Activated naive CD4-positive, alpha-beta T cell treated with anti-CD3 and anti-CD28 coated beads, Interleukin-2, amount 10 ng/mL, durations not matched to agents 7 days and 5 days (primary cell): ENCODE measurements at places on chromosomes 6 and 20.

DNA sequence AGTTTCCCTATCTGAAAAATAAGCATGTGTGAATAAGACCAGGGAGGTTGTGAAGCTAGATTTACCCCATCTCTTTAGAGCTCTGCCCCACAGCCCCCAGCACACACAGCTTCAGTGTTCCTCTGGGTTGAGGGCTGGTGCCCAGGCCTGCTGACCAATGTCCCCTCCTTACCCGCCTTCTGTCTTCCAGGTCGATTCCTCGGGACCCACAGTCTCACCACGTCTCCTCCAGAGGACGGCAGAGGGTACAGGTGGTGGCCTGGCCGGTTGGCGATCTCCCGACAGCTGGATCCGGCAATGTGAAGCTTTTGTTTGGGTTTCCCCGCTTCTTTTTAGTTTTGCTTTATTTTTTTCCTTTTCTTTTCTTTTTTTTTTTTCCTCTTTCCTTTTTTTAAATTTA lies 42.0 kb downstream of the STK35 start:
- no peak overlapping the region for H3K27ac ChIP-seq

GRCh38 chr6:6614983-6615349 lies 26.4 kb downstream of the LY86 start:
- H3K4me1 ChIP-seq: peaks cover 95% of the 10 kb centered on the region
- peaks cover 57% of the 10 kb centered on the region for H3K36me3 ChIP-seq
- H3K4me3 ChIP-seq: peak overlapping the region; percentile 68

DNA sequence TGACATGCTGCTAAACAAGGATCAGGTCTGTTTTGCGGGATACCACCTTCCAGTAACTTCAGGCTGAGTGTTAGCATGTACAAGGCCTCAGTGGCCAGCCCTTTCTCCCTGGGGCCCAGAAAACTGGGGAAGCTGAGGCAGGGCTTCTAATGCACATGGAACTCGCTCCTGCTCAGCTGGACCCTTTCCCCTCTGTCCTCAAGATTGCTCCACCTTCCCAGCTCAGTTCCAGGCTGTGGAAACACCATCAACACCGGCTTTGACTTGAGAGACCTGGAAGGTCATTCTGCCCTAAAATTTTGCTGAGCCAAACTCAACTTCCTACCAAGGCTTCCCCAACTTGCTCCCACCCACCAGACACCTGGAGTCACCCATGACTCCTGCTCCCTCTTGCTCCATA lies 4.2 kb upstream of the BLCAP start:
- H3K4me1 ChIP-seq: peaks cover 18% of the 10 kb centered on the region
- H3K36me3 ChIP-seq: no peaks in the 10 kb centered on the region
- no peak overlapping the region for H3K27ac ChIP-seq
- peaks cover 6% of the 10 kb centered on the region for H3K27me3 ChIP-seq

DNA sequence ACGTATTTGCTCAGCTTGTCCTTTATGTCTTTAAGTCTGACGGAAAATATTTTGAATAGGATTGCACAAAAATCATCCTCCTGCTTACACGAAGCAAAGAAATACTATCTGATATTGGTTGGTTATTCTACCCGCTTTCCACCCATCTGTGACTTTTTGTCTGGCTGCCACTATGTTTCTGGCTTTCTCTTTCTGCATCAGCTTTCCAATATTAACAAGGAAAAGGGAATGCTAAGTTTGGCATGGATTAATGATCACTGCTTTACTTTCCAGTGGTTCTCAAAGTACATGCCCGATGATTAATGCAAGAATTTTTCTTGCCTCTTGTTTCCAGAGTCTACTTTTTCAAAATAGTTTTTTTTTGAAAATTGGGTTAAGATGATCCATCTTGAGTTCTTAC lies 57.0 kb downstream of the RNF144B start:
- peaks cover 4% of the 10 kb centered on the region for H3K4me1 ChIP-seq
- no peak overlapping the region for H3K27ac ChIP-seq
- no peak overlapping the region for H3K4me3 ChIP-seq
- no peaks in the 10 kb centered on the region for H3K27me3 ChIP-seq
- no peak for DNase-seq

- no peaks in the 10 kb centered on the region for H3K27me3 ChIP-seq
- H3K36me3 ChIP-seq: peaks cover 21% of the 10 kb centered on the region
- peaks cover 88% of the 10 kb centered on the region for H3K4me1 ChIP-seq
- H3K4me3 ChIP-seq: no peak overlapping the region
Observed at GRCh38 chr20:41046716-41047115, 18.1 kb downstream of the TOP1 start.

DNA sequence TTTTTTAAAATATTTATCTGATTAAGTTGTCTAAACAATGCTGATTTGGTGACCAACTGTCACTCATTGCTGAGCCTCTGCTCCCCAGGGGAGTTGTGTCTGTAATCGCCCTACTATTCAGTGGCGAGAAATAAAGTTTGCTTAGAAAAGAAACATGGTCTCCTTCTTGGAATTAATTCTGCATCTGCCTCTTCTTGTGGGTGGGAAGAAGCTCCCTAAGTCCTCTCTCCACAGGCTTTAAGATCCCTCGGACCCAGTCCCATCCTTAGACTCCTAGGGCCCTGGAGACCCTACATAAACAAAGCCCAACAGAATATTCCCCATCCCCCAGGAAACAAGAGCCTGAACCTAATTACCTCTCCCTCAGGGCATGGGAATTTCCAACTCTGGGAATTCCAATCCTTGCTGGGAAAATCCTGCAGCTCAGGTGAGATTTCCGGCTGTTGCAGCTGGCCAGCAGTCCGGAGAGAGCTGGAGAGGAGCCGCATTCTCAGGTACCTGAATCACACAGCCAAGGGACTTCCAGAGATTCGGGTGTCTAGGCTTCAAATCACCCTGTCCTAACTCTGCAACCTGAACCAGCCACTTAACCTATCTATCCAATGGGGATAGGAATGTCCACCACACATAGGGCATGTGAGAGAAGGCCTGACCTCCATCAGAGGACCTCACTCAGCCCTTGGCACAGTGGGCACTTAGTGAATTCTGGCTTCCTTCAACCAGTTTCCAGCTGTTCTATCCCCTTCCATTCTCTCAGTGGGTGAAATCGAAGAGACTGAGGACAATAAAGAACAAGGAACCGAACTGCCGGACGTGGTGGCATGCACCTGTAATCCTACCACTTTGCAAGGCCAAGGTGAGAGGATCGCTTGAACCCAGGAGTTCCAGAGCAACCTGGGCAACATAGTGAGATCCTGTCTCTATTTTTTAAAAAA lies 3.1 kb downstream of the TNF start:
- peak overlapping the region; percentile 97 for H3K27ac ChIP-seq
- H3K4me1 ChIP-seq: peaks cover 70% of the 10 kb centered on the region
- peaks cover 4% of the 10 kb centered on the region for H3K27me3 ChIP-seq
- peak overlapping the region; percentile 93 for H3K4me3 ChIP-seq
- DNase-seq: no peak

- H3K36me3 ChIP-seq: peaks cover 4% of the 10 kb centered on the region
- peaks cover 80% of the 10 kb centered on the region for H3K27me3 ChIP-seq
- no peaks in the 10 kb centered on the region for H3K4me1 ChIP-seq
- no peak overlapping the region for H3K27ac ChIP-seq
- H3K4me3 ChIP-seq: no peak overlapping the region
Observed at GRCh38 chr6:166006900-166007301, 160.8 kb downstream of the TBXT start.

- H3K27me3 ChIP-seq: peaks cover 4% of the 10 kb centered on the region
- H3K4me1 ChIP-seq: no peaks in the 10 kb centered on the region
- H3K4me3 ChIP-seq: no peak overlapping the region
Observed at GRCh38 chr6:108001696-108002231, 43.8 kb upstream of the SEC63 start.

- DNase-seq: no peak
- H3K27me3 ChIP-seq: no peaks in the 10 kb centered on the region
- no peaks in the 10 kb centered on the region for H3K36me3 ChIP-seq
- H3K4me1 ChIP-seq: no peaks in the 10 kb centered on the region
- no peak overlapping the region for H3K27ac ChIP-seq
Observed at GRCh38 chr20:15012566-15012965, 675.2 kb upstream of the FLRT3 start.

DNA sequence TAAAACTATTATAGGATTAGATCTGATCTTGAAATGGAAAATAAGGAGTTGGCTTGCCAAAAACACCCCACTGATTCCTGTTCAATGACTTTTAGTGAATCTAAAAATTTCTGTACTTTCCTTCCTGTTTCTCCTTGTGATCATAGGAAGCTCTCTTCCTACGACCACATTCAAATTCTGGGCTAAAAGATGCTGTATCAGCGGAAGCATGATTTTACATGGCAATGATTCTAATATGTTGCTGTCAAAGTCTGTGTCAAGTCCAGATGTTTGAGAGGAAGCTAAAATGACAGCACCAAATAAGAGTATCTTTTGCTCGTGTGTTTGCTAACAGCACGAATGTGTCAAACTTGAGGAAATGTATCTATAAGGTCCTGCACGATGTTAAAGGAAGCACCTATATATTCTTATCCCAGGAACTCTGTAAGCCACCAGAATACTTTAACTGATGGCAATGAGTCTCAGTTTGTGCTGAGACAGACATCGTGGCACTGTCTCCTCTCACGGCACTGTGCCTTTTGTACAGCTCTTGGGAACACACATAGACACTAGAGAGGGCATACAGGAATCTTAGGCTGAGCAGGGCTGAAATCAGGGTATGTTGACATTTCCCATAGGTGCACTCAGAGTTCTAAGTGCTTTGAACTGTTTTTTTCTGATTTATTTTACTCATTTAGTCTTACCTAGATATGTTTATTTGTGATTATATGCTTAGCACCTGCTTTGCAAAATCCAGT lies 24.9 kb upstream of the MAP3K4 start:
- H3K4me3 ChIP-seq: no peak overlapping the region
- H3K27ac ChIP-seq: no peak overlapping the region
- H3K4me1 ChIP-seq: no peaks in the 10 kb centered on the region

DNA sequence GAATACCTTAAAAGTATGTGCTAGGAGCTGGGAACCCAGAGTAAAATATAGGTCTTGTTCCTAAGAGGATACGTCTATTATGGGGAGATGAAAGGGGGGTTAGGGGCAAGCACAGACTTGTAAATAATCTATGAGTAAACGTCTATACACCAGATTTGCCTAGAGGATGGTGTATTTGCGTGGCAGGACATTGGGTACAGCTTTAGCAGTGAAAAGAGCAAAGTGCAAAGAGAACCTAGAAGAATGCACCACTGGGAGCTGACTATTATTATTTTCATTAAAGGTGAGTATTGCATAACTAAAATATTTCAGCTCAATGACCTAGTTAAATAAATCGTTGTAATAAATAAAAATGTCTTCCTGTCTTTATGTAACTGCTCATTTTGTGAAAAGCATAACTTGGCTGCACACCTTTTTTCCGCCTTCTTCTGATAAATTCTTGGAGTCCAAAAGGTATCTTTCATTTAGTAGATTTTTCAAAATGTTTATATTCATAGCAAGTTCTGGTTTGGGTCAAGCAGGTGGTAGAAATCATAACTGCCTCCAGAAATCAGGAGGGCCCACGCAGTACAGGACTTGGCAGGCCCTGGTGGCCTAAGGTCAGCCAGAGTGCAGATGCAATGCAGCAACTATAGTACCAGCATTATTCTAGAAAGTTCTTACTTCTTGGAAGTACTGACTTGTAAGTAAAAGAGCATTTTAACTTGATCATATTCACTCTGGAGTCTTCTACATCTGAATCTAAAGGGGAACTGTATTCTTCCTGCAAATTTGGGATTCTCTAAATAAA lies 357.2 kb downstream of the PLCB1 start:
- no peak for DNase-seq
- H3K36me3 ChIP-seq: no peaks in the 10 kb centered on the region
- H3K27me3 ChIP-seq: no peaks in the 10 kb centered on the region
- no peak overlapping the region for H3K27ac ChIP-seq
- no peaks in the 10 kb centered on the region for H3K4me1 ChIP-seq
- H3K4me3 ChIP-seq: no peak overlapping the region

- peak overlapping the region; percentile 84 for H3K4me3 ChIP-seq
- H3K36me3 ChIP-seq: peaks cover 2% of the 10 kb centered on the region
- peak overlapping the region; percentile 93 for H3K27ac ChIP-seq
- H3K4me1 ChIP-seq: peaks cover 65% of the 10 kb centered on the region
- DNase-seq: peak; percentile 52
- peaks cover 40% of the 10 kb centered on the region for H3K27me3 ChIP-seq
Observed at GRCh38 chr20:17504066-17504897, 26.9 kb downstream of the BFSP1 start.

GRCh38 chr20:48673507-48673906 lies 154.3 kb downstream of the PREX1 start:
- no peak for DNase-seq
- H3K27ac ChIP-seq: no peak overlapping the region
- H3K27me3 ChIP-seq: no peaks in the 10 kb centered on the region

GRCh38 chr20:645318-646106 lies 7.5 kb downstream of the SRXN1 start:
- H3K27me3 ChIP-seq: peaks cover 38% of the 10 kb centered on the region
- peaks cover 17% of the 10 kb centered on the region for H3K36me3 ChIP-seq
- DNase-seq: peak; percentile 77
- H3K4me3 ChIP-seq: no peak overlapping the region
- no peak overlapping the region for H3K27ac ChIP-seq

DNA sequence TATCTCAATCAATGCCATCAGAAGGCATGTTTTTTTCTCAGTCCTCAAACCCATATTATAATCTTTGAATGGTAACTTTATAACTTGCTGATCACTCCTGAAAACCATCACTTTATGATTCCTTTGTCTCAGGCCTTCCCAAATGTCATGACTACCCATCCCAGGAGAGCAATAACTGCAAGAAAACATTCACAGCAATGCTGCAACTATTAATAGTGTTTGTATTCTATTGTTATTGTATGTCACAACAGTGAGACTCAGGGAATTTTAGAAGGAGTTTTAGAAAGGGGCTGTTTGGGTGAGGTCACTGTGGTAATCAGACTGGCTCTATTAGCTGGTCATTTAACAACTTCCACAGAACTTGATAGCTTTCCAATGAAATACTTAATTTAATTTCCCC lies 301.4 kb upstream of the TBX18 start:
- DNase-seq: no peak
- H3K36me3 ChIP-seq: no peaks in the 10 kb centered on the region
- no peaks in the 10 kb centered on the region for H3K4me1 ChIP-seq

GRCh38 chr20:39259808-39260207 lies 297.7 kb downstream of the DHX35 start:
- H3K36me3 ChIP-seq: no peaks in the 10 kb centered on the region
- no peaks in the 10 kb centered on the region for H3K4me1 ChIP-seq

GRCh38 chr6:126945812-126946360 lies 172.6 kb upstream of the RSPO3 start:
- DNase-seq: no peak
- no peak overlapping the region for H3K27ac ChIP-seq
- no peaks in the 10 kb centered on the region for H3K36me3 ChIP-seq
- no peaks in the 10 kb centered on the region for H3K27me3 ChIP-seq

DNA sequence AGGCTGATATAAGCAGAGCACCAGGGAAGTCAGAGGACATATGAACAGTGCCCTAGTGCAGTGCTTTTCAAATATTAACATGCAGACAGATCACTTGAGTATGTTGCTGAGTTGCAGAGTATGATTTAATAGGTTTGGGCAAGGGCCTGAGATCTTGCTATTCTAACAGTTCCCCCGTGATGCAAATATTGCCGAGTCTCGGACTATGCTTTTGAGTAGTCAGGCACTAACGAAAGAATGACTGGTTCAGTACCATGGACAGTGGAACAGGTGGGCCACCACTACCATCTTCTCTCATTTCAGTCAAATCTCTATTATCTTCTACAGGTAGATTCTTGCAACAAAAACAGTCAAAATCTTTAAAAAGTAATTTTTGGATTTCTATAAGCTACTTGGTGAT lies 3.7 kb upstream of the TMEM200A start:
- peak; percentile 48 for DNase-seq
- H3K4me3 ChIP-seq: no peak overlapping the region
- no peaks in the 10 kb centered on the region for H3K36me3 ChIP-seq
- peaks cover 16% of the 10 kb centered on the region for H3K4me1 ChIP-seq
- H3K27me3 ChIP-seq: peaks cover 32% of the 10 kb centered on the region
- no peak overlapping the region for H3K27ac ChIP-seq

GRCh38 chr6:23228439-23229024 lies 659.2 kb downstream of the HDGFL1 start:
- no peak overlapping the region for H3K27ac ChIP-seq
- no peaks in the 10 kb centered on the region for H3K4me1 ChIP-seq
- no peaks in the 10 kb centered on the region for H3K36me3 ChIP-seq
